ENCODE measurements at places on chromosomes 11 and 22. TPM values are rescaled to one million over a fixed set of nuclear protein-coding genes. Genes with fewer than 3 reads are reported as not detected.

DNA sequence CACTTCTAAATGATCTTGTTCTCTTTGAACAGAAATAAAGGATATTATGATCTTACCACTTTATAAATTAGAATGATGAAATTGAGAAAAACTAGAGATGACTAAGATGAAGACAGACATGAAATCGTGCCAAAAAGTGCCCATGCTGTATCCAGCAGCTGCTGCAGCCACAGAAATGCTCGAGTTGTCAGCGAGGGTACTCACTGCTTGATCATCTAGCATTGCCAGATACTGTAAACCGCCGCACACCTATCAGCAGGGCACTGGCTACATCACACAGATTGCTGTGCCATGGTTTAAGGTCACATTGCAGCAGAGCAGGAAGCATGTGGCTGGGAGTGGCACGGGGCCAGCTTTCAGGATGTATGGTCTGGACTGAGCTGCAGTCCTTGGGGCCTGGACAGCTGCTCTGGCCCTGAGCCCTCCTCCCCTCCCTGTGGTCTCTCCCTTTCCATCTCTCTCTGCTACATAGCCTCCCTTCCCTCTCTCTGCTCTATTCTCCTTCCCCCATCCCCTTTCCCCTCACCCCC is 51.0 kb upstream of the SEPTIN5 start:
- peaks cover 10% of the 10 kb centered on the region for H3K27me3 ChIP-seq
- H3K4me1 ChIP-seq: peaks cover 15% of the 10 kb centered on the region
- DNase-seq: no peak

DNA sequence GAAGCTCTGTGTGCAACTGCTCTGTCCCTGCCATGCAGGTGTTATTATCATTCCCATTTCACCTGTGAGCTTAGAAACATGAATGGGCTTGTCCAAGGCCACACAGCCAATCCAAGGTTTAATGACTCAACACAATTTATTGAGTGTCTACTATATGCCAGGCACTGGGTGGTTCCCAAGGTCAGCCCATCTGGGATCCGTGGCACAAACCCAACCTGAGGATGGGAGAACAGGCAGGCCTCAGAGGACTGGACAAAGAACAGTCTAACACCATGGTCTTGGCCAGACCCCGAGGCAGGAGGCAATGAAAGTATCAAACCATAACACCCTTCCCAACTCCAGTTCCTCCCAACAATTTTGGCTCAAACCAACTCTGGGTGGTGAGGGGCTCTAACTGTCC is 15.7 kb downstream of the SPATA19 start:
- DNase-seq: no peak
- H3K4me3 ChIP-seq: no peak overlapping the region
- no peak overlapping the region for H3K27ac ChIP-seq
- H3K27me3 ChIP-seq: no peaks in the 10 kb centered on the region
- H3K36me3 ChIP-seq: no peaks in the 10 kb centered on the region
- H3K4me1 ChIP-seq: 0 out of 2 replicates have a peak, but pooled peaks cover 9% of the 10 kb centered on the region

The ADAMTS15 gene
- 3.7 TPM for total RNA-seq

DNA sequence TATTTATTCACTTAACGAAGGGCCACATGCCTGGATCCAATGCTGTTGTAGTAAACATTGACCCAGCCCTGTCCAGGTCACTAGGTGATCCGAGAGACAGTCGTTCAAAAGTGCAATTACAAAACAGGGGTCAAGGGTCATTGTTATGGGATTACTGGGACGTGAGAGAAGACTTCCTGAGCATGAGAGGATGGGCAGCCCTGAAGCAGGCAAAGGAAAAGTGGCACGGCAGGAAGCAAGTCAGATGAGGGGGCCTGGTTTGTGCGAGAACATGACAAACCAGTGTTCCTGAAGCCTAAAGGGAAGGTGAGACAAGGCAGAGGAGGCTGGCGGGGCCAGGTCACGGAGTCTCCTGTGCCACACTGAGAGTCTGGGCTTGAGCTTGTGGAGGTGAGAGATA is 15.8 kb upstream of the MMP20 start:
- no peak overlapping the region for H3K4me3 ChIP-seq
- no peaks in the 10 kb centered on the region for H3K27me3 ChIP-seq
- DNase-seq: no peak
- no peaks in the 10 kb centered on the region for H3K36me3 ChIP-seq

The GRIA4 gene
- total RNA-seq: 17.9 TPM

The SYCE3 gene
- 0.46 TPM for total RNA-seq

DNA sequence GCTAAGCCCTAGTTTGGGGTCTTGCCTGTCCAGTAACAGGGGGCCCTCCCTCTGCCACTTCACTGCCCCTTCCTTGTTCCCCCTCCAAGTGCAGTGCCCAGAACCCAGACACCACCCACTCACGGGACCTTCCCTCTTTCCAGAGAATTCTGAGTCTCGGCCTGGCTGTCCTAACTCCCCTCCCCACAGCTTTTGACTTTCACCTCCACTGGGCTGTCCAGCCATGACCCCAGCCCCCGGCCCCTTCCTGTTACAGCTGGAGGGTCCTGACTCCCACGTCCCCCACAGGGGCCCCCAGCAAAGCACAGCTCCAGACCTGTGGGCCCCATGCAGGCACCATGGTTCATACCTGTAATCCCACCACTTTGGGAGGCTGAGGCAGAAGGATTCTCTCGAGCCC is 71.5 kb downstream of the BRD1 start:
- peaks cover 5% of the 10 kb centered on the region for H3K4me1 ChIP-seq
- H3K27me3 ChIP-seq: peaks cover 4% of the 10 kb centered on the region
- H3K36me3 ChIP-seq: no peaks in the 10 kb centered on the region
- no peak overlapping the region for H3K27ac ChIP-seq
- DNase-seq: no peak
- H3K4me3 ChIP-seq: no peak overlapping the region

- no peaks in the 10 kb centered on the region for H3K36me3 ChIP-seq
- no peak for DNase-seq
- no peak overlapping the region for H3K27ac ChIP-seq
- H3K4me3 ChIP-seq: no peak overlapping the region
- H3K27me3 ChIP-seq: no peaks in the 10 kb centered on the region
These were observed 55.0 kb downstream of the MICAL2 start for GRCh38 chr11:12165237-12165875.

The VSTM5 gene
- 0.27 TPM for total RNA-seq

GRCh38 chr11:85582111-85582510 is 45.0 kb downstream of the DLG2 start:
- H3K4me3 ChIP-seq: no peak overlapping the region
- peaks cover 41% of the 10 kb centered on the region for H3K36me3 ChIP-seq
- DNase-seq: no peak
- H3K27me3 ChIP-seq: no peaks in the 10 kb centered on the region
- H3K27ac ChIP-seq: no peak overlapping the region

DNA sequence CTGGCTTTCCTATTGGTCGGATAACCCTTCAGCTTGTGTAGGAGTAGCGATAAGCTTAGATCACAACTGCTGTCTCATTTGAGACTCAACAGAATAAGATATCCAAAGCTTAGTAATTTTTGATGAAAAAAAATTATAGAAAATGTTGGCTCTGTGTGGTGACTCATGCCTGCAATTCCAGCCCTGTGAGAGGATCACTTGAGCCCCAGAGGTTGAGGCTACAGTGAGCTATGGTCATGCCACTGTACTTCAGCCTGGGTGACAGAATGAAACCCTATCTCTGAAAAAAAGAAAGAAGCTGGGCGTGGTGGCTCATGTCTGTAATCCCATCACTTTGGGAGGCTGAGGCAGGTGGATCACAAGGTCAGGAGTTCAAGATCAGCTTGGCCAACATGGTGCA is 55.6 kb upstream of the RRM1 start:
- no peaks in the 10 kb centered on the region for H3K27me3 ChIP-seq
- H3K4me1 ChIP-seq: no peaks in the 10 kb centered on the region
- H3K27ac ChIP-seq: no peak overlapping the region
- H3K36me3 ChIP-seq: peaks cover 6% of the 10 kb centered on the region
- H3K4me3 ChIP-seq: no peak overlapping the region

- H3K4me3 ChIP-seq: peak overlapping the region; percentile 96
- H3K4me1 ChIP-seq: peaks cover 42% of the 10 kb centered on the region
- peaks cover 30% of the 10 kb centered on the region for H3K36me3 ChIP-seq
- peak overlapping the region; percentile 95 for H3K27ac ChIP-seq
These were observed 744 bp upstream of the MCM5 start for GRCh38 chr22:35399114-35399677.

DNA sequence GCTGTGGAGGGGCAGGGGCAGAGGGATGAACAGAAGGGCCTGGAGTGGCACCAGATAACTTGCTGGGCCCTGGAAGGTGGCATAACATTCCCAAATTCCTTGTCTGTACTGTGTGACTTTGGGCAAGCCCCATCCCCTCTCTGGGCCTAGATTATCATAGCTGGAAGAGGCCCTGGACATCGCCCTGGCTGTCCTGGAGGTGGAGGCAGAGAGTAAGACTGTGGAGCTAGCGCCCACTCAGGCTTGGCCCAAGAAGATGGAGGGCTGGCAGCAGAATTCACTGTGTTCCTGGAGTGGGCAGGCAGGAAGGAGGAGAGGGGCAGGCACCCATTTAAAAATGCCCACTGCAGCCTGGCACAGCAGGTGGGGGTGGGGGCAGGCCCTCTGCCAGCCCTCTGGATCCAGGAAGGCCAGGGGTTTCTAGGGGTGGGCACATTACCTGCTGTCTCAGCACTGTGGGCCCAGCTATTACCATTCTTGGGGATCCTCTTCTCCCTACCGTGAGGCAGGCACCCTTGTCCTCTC is 22.6 kb downstream of the ARHGEF17 start:
- peaks cover 75% of the 10 kb centered on the region for H3K27me3 ChIP-seq
- H3K27ac ChIP-seq: no peak overlapping the region
- H3K36me3 ChIP-seq: no peaks in the 10 kb centered on the region
- H3K4me3 ChIP-seq: no peak overlapping the region
- peaks cover 46% of the 10 kb centered on the region for H3K4me1 ChIP-seq

The OR9Q1 gene
- not detected for total RNA-seq

DNA sequence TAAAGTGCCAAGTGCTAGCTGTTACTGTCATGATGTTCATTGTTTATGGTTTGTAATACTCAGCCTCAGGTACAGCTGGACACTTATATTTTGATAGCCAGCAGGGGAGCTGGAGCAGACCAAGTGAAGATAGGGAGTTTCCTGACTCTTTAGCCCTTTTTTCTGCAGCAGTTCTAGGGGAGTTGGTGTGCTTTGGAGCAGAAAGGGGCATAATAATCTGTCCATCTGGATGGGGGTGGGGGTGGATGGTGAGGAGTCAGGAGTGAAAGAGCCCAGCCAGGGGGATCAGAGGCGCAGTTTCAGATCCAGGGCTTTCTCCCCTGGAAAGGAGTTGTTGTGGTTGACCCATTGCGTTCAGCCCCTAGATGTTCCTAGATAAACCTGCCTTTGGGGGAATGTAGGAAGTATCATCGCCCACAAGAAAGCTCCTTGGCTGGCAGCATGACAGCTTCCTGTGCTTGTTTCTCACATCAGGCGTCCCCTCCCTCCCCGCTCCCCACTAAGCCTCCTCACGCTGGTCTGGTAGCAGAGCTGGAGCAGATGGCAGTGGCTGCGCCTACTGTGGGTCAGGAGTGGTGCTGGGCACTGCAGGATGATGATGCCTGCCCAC is 41.9 kb downstream of the MED15 start:
- peaks cover 26% of the 10 kb centered on the region for H3K4me1 ChIP-seq
- no peak for DNase-seq
- no peaks in the 10 kb centered on the region for H3K27me3 ChIP-seq
- H3K36me3 ChIP-seq: peaks cover 12% of the 10 kb centered on the region

GRCh38 chr22:23722724-23723123 is 28.2 kb downstream of the ZNF70 start:
- no peak for DNase-seq
- H3K4me1 ChIP-seq: no peaks in the 10 kb centered on the region
- no peak overlapping the region for H3K4me3 ChIP-seq
- H3K27me3 ChIP-seq: 0 out of 2 replicates have a peak, but pooled peaks cover under 1% of the 10 kb centered on the region

DNA sequence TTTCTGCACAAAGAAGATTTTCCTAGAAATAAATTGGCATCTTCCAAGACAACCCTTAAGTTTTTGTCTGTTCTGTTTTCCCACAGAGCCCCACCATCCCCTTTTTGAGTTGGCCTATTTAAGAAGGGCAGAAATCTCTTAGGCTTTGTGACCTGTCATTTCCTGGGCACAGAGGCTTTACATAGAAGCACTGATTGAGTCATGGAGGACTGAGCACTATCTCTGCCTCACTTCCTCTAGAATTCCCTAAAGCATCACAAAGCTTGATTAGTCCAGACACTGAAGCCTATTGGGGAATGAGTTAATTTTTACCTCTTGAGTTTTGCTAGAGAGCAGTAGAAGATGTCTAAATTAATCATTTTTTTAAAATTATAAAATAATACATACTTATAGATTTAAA is 25.4 kb downstream of the TRIM44 start:
- H3K27me3 ChIP-seq: no peaks in the 10 kb centered on the region
- H3K36me3 ChIP-seq: peaks cover 6% of the 10 kb centered on the region
- peaks cover under 1% of the 10 kb centered on the region for H3K4me1 ChIP-seq
- H3K4me3 ChIP-seq: no peak overlapping the region

DNA sequence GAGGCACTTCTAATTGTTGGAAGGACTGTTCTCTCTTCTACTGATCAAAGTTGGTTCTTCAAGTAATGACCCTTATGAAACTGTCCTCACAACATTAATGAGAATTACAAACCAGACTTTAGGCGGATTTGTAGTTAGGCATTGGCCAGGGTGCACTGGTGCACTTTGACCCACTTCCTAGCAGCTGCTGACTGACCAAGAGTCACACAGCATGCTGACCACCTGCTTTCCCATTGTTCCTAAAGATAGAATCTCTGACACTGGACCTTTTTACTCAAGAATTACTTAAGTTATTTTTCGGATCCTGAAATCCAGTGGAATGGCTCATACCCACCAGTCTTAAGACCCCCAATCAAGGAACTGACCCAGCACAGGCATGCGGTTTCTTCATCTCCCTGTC is 264.0 kb downstream of the ST3GAL4 start:
- no peak overlapping the region for H3K4me3 ChIP-seq
- no peak overlapping the region for H3K27ac ChIP-seq
- DNase-seq: no peak
- no peaks in the 10 kb centered on the region for H3K36me3 ChIP-seq

GRCh38 chr11:14612694-14613093 is 30.9 kb upstream of the PDE3B start:
- no peak overlapping the region for H3K27ac ChIP-seq
- no peaks in the 10 kb centered on the region for H3K36me3 ChIP-seq
- no peaks in the 10 kb centered on the region for H3K27me3 ChIP-seq
- no peak for DNase-seq

DNA sequence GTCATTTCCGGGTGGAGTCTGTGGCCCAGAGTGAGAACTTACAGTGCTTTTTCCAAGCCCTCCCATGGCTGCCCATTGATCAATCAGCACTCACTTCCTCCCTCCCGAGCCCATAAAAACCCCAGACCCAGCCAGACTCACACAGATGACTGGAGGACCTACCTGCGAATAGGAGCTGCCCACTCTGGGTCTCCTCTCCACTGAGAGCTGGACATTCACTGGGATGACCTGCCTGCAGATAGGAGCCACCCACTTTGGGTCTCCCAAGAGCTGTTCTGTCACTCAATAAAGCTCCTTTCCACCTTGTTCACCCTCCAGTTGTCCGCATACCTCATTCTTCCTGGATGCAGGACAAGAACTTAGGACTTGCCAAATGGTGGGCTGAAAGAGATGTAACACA is 56.0 kb upstream of the B3GNT6 start:
- H3K27ac ChIP-seq: no peak overlapping the region
- H3K27me3 ChIP-seq: no peaks in the 10 kb centered on the region

GRCh38 chr11:43779306-43779705 is 98.8 kb downstream of the HSD17B12 start:
- H3K36me3 ChIP-seq: peaks cover 37% of the 10 kb centered on the region
- no peaks in the 10 kb centered on the region for H3K4me1 ChIP-seq

- H3K36me3 ChIP-seq: peaks cover 12% of the 10 kb centered on the region
- H3K4me1 ChIP-seq: no peaks in the 10 kb centered on the region
- H3K4me3 ChIP-seq: no peak overlapping the region
- H3K27ac ChIP-seq: no peak overlapping the region
- H3K27me3 ChIP-seq: no peaks in the 10 kb centered on the region
These were observed 8.0 kb downstream of the TUBGCP6 start for GRCh38 chr22:50236731-50237409.

The RIBC2 gene
- 2.4 TPM for total RNA-seq

The RNH1 gene
- 59.0 TPM for total RNA-seq

The FXYD2 gene
- total RNA-seq: 1.4 TPM

The OR52H1 gene
- total RNA-seq: not detected
